Right lobe of liver (tissue), 6 donors: ENCODE measurements at places on chromosomes 2 and 18. TPM values are rescaled to one million over a fixed set of nuclear protein-coding genes. Genes with fewer than 3 reads are reported as not detected.

DNA sequence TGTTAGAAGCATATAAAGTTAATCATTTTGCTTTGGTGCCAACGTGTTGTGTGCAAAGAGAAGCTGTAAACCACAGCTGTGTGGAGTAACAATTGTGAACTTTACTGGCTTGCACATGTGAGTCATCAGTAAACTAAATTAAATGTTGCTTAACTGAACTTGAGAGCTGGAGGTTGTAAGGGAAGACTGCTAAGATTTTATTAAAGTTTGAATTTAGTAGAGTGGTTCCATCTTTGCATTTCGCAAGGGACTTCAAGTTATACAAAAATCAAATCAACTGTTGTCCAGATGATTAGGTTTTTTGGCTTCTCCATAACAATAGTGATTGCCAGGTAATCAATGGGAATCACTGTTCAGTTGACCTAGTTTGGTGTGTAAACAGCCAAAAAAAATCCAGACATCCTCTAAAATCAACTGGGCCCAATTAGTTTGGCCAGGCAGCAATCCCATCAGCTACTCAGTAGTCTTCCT, 247.4 kb downstream of the MYO3B start:
- no peak overlapping the region for H3K4me3 ChIP-seq
- H3K27ac ChIP-seq: peak overlapping the region; percentile 5
- H3K36me3 ChIP-seq: no peaks in the 10 kb centered on the region
- no peak for DNase-seq

- H3K27ac ChIP-seq: peak overlapping the region; percentile 95
- peaks cover 16% of the 10 kb centered on the region for H3K4me1 ChIP-seq
- no peaks in the 10 kb centered on the region for H3K36me3 ChIP-seq
- no peaks in the 10 kb centered on the region for H3K27me3 ChIP-seq
- peak overlapping the region; percentile 98 for H3K4me3 ChIP-seq
- no peak for DNase-seq
Observed at GRCh38 chr2:61469424-61470121, 1.3 kb downstream of the USP34 start.

DNA sequence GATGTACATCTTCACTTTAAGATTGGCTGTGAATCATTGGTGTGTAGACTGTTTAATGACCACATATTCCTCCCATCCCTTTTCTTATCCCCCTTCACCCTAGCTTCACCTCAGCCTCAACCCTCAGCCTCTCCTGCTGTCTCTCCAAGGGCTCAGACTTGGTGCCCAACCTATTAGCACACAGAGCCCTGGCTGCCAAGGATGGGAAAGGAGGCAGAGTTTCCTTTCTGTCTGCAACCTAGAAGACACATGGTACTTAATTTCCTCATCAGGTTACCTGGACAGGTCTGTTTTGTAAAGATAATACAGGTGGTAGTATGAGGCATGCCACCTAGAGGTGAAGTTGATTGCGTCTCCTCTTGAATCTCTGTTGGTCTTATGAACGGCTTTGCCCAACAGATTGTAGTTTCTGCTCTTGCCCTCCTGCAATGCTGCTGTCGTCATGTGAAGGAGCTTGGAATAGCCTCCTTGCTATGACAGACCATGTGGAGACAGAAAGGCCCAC, 44.5 kb upstream of the RMND5A start:
- H3K4me3 ChIP-seq: no peak overlapping the region
- no peaks in the 10 kb centered on the region for H3K4me1 ChIP-seq
- no peaks in the 10 kb centered on the region for H3K36me3 ChIP-seq
- H3K27ac ChIP-seq: no peak overlapping the region
- DNase-seq: no peak
- no peaks in the 10 kb centered on the region for H3K27me3 ChIP-seq

The ACADL gene
- 16.6 TPM for total RNA-seq

- H3K4me1 ChIP-seq: no peaks in the 10 kb centered on the region
- no peaks in the 10 kb centered on the region for H3K27me3 ChIP-seq
- no peak for DNase-seq
- no peaks in the 10 kb centered on the region for H3K36me3 ChIP-seq
- no peak overlapping the region for H3K4me3 ChIP-seq
Observed at GRCh38 chr18:54233228-54233625, 8.8 kb upstream of the MBD2 start.

The RBKS gene
- 18.6 TPM for total RNA-seq

GRCh38 chr2:182553483-182553882, 126.6 kb upstream of the PDE1A start:
- no peak overlapping the region for H3K4me3 ChIP-seq
- no peak overlapping the region for H3K27ac ChIP-seq

The ERMN gene
- total RNA-seq: not detected

The SEMA4C gene
- total RNA-seq: 11.9 TPM

The SPEG gene
- total RNA-seq: 0.66 TPM

The HRH4 gene
- 0.13 TPM for total RNA-seq

- no peaks in the 10 kb centered on the region for H3K36me3 ChIP-seq
- H3K4me3 ChIP-seq: no peak overlapping the region
- DNase-seq: no peak
- H3K4me1 ChIP-seq: no peaks in the 10 kb centered on the region
- no peaks in the 10 kb centered on the region for H3K27me3 ChIP-seq
Observed at GRCh38 chr2:204452464-204453023, 92.7 kb upstream of the PARD3B start.

DNA sequence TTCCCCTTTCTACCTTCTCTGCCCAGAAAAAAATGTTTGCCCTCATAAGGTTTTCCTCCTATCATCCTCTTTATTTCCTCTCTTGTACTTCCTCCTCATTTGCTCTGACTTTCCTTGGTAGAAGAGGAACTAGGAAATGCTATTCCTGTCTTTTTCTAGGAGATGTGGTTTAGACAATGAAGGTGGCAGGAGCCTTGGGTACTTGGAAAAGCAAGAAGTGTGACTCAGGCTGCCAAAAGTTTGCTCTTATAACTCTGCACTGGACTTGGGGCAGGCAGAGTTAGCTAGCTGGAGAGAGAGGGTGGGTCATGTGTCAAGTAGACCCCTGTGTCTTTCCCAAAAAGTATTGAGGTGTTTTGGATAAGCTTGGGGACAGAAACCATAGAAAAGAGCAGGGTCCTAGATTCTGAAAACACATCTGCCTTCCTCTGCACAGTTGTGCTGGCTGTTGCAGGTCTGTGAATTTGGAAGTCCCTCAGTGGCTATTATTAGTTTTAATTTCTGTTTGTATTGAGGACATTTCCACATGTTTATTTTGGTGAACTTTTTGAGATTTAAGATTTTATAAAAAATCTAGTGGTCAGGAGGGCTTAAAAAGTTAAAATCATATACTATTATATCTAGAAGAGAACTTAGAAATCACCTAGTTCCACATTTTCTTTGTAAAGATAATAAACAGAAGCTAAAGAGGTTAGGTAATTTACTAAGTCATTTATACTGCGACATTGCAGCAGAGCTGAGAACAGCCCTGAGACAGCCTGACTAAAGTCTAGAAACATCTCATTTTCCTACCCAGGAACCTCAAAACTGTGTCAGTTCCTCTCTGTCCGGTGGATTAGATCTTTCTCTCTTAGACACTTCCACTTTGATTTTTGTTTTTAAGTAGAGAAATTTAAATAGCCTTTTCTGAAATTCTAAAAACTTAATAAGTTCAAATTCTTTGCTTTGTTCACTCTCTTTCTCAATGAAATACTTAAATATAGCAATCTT, 16.0 kb downstream of the INSIG2 start:
- H3K4me3 ChIP-seq: no peak overlapping the region
- H3K27ac ChIP-seq: no peak overlapping the region
- no peaks in the 10 kb centered on the region for H3K4me1 ChIP-seq
- H3K27me3 ChIP-seq: no peaks in the 10 kb centered on the region
- DNase-seq: no peak
- peaks cover 21% of the 10 kb centered on the region for H3K36me3 ChIP-seq

- no peak for DNase-seq
- no peaks in the 10 kb centered on the region for H3K4me1 ChIP-seq
- no peak overlapping the region for H3K4me3 ChIP-seq
- no peaks in the 10 kb centered on the region for H3K36me3 ChIP-seq
Observed at GRCh38 chr18:60809937-60810336, 437.4 kb upstream of the MC4R start.

The REG1B gene
- total RNA-seq: not detected

GRCh38 chr18:53380063-53380639, 844.3 kb downstream of the MBD2 start:
- no peaks in the 10 kb centered on the region for H3K27me3 ChIP-seq
- no peaks in the 10 kb centered on the region for H3K36me3 ChIP-seq
- H3K27ac ChIP-seq: no peak overlapping the region
- no peaks in the 10 kb centered on the region for H3K4me1 ChIP-seq
- H3K4me3 ChIP-seq: no peak overlapping the region

DNA sequence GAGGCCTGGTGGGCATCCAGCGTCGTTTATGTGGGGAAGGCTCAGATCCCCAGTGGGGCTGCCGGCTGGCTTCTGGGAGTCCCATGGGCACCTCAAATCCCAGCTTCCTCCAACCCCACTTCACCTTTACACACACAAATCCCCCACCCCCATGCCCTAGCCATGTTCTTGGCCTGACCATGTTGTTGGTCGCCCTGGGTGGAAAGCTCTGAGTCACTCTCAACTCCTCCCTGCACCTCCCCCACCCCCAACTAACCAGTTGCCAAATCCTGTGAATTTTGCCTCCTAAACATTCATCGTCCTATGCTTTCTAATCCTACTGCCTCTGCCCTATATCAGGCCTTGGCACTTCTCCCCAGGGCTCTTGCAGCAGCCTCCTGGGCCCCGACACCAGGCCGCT, 6.4 kb downstream of the TNS1 start:
- H3K27ac ChIP-seq: no peak overlapping the region
- no peak overlapping the region for H3K4me3 ChIP-seq
- no peaks in the 10 kb centered on the region for H3K27me3 ChIP-seq
- no peak for DNase-seq
- no peaks in the 10 kb centered on the region for H3K4me1 ChIP-seq

The FAM237A gene
- not detected for total RNA-seq

DNA sequence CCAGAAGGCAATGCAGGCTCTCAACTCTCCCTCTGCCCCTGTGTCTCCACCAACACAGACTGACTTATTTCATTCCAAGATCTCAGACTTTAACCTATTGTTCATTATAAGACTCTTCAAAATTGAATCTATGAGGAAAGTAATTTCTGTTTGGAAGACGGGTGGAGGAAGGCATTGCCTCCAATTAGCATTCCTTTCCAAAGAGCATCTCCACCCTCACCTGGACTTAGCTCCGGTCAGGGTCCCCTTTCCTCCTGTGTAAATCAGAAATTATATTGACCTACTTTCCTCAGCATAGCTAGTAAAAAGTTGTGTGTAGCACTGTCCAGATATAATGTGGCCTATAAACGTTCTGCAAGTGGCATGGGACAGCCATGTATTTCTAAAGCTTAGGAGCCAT, 230.4 kb upstream of the ACVR2A start:
- H3K27me3 ChIP-seq: no peaks in the 10 kb centered on the region
- no peaks in the 10 kb centered on the region for H3K36me3 ChIP-seq
- no peaks in the 10 kb centered on the region for H3K4me1 ChIP-seq
- no peak overlapping the region for H3K27ac ChIP-seq
- H3K4me3 ChIP-seq: no peak overlapping the region
- DNase-seq: no peak

The ACMSD gene
- total RNA-seq: 86.7 TPM

The GDF7 gene
- 2.7 TPM for total RNA-seq

DNA sequence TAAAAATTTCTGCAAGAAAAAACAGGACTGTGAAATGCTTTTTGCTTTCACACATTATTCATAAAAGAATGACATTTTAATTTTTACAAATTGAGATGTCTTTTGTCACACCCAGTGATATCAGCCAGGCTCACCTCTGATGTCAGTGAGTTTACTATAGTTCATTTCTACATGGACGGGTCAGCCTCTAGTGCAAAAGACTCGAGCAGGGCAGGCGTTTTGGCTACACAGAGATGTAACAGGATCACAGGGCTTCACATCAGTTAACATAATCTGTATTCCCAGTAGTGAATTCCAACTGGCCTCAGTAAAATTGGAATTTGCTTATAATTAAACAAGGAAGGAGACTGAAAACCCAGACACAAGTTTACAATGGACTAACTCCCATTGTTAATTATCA, 275.6 kb upstream of the ZSWIM2 start:
- DNase-seq: no peak
- no peaks in the 10 kb centered on the region for H3K27me3 ChIP-seq
- H3K4me3 ChIP-seq: no peak overlapping the region
- H3K36me3 ChIP-seq: no peaks in the 10 kb centered on the region
- H3K27ac ChIP-seq: no peak overlapping the region

DNA sequence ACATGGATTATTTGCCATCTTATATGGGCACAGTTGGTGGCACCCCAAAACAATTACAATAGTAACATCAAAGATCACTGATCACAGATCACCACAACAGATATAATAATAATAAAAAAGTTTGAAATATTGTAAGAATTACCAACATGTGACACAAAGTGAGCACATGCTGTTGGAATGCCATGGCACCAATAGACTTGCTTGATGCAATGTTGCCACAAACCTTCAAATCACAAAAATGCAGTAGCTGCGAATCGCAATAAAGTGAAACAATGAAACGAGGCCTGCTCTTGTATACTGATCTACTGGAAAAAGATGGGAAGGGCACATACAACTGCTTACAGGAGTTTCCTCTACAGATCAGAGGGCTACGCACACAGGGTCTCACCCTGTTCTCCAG, 32.2 kb upstream of the AMMECR1L start:
- no peak for DNase-seq
- H3K36me3 ChIP-seq: no peaks in the 10 kb centered on the region

GRCh38 chr18:74286106-74286855, 5.5 kb downstream of the CYB5A start:
- peak overlapping the region; percentile 89 for H3K27ac ChIP-seq
- H3K36me3 ChIP-seq: no peaks in the 10 kb centered on the region
- peaks cover 36% of the 10 kb centered on the region for H3K4me1 ChIP-seq
- H3K27me3 ChIP-seq: no peaks in the 10 kb centered on the region

DNA sequence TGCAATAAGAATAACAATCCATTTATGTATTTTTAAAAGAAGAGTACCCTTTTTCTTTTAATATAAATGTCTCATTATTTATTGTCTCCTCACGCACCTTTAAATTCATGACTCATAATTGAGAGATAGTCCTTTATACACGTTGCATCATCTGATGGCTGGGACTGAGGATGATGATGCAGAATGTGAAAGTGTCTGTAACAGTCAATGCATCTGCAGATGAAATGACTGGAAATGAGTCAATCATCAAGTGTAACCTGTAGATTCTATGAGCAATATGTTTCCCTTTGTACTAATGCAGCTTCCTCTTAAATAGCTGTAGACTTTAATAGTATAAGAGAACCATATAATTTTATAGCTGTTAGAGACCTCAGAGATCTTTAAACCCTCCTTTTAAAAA, 26.1 kb upstream of the SYT4 start:
- no peaks in the 10 kb centered on the region for H3K36me3 ChIP-seq
- DNase-seq: no peak
- no peak overlapping the region for H3K27ac ChIP-seq

GRCh38 chr2:12725233-12726187, 8.8 kb downstream of the TRIB2 start:
- H3K4me1 ChIP-seq: peaks cover 24% of the 10 kb centered on the region
- peak overlapping the region; percentile 15 for H3K4me3 ChIP-seq
- peak overlapping the region; percentile 95 for H3K27ac ChIP-seq
- DNase-seq: peak; percentile 73
- no peaks in the 10 kb centered on the region for H3K27me3 ChIP-seq

The VWA3B gene
- 0.24 TPM for total RNA-seq
